ENCODE measurements at places on chromosomes 4 and X. TPM values are rescaled to one million over a fixed set of nuclear protein-coding genes. Genes with fewer than 3 reads are reported as not detected.

COX7B2 gene
- total RNA-seq, result not detected

- H3K4me1 ChIP-seq, result no peaks in the 10 kb centered on the region
- no peaks in the 10 kb centered on the region for H3K36me3 ChIP-seq
- H3K4me3 ChIP-seq, result no peak overlapping the region
- no peak for DNase-seq
- no peak overlapping the region for H3K27ac ChIP-seq
- no peaks in the 10 kb centered on the region for H3K27me3 ChIP-seq
These were observed 101.4 kb downstream of the ADAMTS3 start for GRCh38 chr4:72467633-72468032.

DNA sequence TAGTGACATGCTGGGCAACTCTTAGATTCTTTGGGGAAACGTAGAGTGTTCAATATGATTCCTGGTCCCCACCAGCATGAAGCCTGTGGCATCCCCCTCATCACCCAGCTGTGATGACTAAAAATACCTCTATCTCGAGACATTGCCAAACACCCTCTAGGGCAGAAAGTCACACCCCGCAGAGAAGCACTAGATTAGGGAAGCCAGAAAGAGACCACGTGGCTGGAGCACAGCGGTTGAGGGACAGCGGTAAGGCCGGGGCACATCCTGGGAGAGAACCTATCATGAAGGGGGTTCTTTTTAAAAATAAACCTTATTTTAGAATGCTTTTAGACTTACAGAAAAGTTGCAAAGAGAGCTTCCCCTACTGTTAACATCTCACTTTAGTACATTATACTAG, 11.0 kb downstream of the FAT1 start:
- H3K4me3 ChIP-seq, result no peak overlapping the region
- no peaks in the 10 kb centered on the region for H3K36me3 ChIP-seq
- no peaks in the 10 kb centered on the region for H3K27me3 ChIP-seq
- H3K27ac ChIP-seq, result no peak overlapping the region
- no peak for DNase-seq
- H3K4me1 ChIP-seq, result no peaks in the 10 kb centered on the region

PALLD gene
- total RNA-seq, result 1.9 TPM

RAB9B gene
- total RNA-seq, result 0.22 TPM

- no peak for DNase-seq
- H3K36me3 ChIP-seq, result no peaks in the 10 kb centered on the region
- H3K4me3 ChIP-seq, result no peak overlapping the region
- no peaks in the 10 kb centered on the region for H3K4me1 ChIP-seq
- H3K27me3 ChIP-seq, result no peaks in the 10 kb centered on the region
These were observed 297.0 kb upstream of the FAT1 start for GRCh38 chr4:187020676-187021075.

C4orf51 gene
- not detected for total RNA-seq

SLC2A9 gene
- total RNA-seq, result 5.7 TPM
